Suppressor macrophage (primary cell): ENCODE measurements at places on chromosomes 3 and 15.

- peak; percentile 8 for DNase-seq
Measured at GRCh38 chr15:23629234-23629805, 18.3 kb downstream of the MAGEL2 start.

DNA sequence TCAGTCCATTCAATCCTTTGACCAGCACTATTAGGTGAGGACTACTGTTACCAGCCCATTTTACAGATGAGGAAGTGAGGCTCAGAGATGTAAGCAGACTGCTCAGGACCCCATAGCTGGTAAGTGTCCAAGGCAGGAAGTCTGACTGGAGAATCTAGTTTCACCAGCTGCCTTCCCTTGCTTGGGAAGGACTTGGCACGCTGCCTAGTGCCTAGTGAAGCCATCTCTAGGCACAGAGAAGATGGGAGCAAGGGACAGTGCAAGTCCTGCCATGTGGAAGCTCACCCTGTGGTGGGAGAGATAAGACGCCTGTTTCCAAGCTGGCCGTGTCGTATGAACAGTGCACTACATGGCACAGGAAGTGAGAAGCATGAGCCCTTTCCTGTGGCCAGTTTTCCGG, 111.8 kb upstream of the TMC3 start:
- no peak for DNase-seq

- no peak for DNase-seq
Measured at GRCh38 chr3:160588023-160588422, 22.7 kb upstream of the KPNA4 start.

- DNase-seq: no peak
Measured at GRCh38 chr3:54307566-54308180, 185.3 kb downstream of the CACNA2D3 start.

GRCh38 chr3:30642849-30643361, 36.5 kb downstream of the TGFBR2 start:
- DNase-seq: peak; percentile 26

GRCh38 chr3:14154895-14155440, 23.4 kb downstream of the XPC start:
- peak; percentile 69 for DNase-seq
